Fibroblast of skin of left biceps (primary cell): ENCODE measurements at places on chromosomes 12 and 14.
A peak's percentile ranks its signal among the peaks of the same experiment; 100 is the strongest.

DNA sequence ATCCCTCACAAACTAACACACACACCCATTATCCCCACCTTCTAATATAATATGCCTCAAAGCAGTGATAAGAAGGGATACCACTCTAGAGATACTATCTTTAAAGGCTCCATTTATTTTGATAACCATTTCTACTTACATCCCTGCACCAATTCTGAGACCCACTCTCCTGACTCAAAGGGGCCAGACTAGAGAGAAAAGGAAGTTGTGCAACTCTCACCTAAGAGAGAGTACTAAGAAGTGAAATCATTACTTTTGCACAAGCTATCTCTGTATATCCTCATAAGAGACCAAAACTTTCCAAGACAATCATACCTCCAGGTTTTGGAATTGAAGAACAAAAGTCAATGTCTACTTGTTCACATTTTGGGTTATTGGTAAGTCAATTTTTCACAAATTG is 45.4 kb upstream of the USP15 start:
- DNase-seq = no peak

- no peak for DNase-seq
Measured at GRCh38 chr12:131499160-131499863, 211.6 kb upstream of the SFSWAP start.

- DNase-seq = peak; percentile 96
Measured at GRCh38 chr14:61564618-61565091, 130.7 kb upstream of the HIF1A start.

DNA sequence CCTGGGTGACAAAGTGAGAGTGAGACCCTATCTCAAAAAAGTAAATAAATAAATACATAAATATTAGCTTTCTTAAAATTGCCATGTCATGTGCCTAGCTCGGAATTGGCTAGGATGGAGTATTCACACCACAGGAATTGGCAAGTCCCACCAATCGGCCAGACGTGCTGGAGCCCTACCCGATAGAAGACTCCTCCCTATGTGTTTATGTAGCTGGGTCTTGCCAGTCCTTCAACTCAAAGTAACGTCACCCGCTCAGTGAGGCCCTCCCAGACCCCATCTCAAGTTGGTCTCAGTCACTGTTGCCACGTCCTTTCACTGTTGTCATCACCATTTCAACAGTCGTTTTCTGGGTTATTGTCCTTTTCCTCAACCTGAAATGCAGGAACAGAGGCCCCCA is 20.2 kb downstream of the VRTN start:
- DNase-seq = no peak

GRCh38 chr14:97156705-97157104 is 359.5 kb downstream of the VRK1 start:
- no peak for DNase-seq

DNA sequence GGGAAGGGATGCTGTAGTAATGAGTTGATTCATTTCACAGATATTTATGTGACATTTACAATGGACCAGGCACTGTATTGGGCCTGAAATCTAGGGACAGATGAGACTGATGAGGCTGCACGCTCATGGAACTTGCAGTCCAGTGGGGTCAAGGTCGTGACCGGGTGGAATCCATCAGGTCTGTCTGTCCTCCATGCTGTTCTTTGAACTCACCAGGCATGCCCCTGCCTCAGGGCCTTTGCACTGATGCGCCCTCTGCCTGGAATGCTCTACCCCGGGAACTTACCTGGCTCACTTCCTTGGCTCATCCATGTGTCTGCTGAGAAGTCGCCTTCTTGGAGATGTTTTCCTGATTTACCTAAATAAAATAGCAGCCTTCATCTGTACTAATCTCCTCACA is 200.1 kb downstream of the VRK1 start:
- no peak for DNase-seq

DNA sequence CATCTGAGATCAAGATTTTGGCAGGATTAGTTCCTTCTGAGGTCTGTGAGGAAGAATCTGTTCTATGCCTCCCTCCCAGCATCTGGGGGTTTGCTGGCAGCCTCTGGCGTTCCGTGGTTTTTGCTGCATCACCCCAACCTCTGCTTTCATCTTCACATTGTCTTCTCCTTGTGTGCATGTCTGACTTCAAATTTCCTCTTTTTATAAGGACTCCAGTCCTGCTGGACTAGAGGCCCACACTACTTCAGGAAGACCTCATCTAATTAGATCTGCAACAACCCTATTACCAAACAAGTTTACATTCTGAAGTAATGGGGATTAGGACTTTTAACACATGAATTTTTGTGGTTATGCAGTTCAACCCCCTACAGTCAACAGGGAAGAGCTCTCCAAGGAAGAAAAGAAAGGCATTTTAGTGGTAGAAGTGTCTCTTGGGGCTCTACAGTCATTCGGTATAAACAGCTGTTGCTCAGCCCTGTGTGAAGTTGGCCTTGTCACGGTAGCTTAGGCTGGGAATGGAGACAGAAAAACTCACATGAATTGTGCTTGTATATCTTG is 89.7 kb downstream of the CAND1 start:
- peak; percentile 93 for DNase-seq

GRCh38 chr12:57759360-57759980 is 4.6 kb downstream of the MARCHF9 start:
- no peak for DNase-seq

GRCh38 chr12:114030451-114030850 is 64.3 kb upstream of the RBM19 start:
- no peak for DNase-seq

DNA sequence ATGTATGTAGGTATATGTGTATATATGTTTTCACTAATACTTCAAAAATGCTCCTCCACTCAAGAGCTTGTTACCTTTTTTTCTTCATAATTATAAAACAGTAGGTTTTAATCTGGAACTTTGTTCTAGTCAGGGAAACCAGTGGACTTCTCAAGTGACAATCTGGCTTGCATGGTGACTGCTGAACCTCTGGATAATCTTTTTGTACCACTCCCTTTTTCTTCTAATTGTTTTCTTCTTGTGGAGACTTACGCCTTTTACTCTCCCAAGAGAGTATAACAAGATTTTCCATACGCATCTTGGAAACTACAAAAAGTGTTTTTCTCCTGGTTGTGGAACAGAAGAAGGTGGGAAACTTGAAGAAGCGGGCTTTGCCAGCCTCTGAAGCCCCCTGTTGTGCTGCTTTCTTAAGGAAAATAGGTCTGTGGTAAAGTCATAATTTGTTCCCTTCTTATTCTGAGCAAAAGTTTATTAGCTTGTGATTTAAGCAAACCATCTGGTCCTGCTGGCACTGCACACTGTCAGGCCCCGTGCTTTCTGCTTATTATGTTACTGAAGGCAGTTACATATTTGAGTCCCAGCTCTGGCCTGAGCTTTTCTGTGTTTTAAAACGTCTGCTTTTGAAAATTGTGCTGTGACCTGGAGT is 291.8 kb downstream of the ERC1 start:
- no peak for DNase-seq

- no peak for DNase-seq
Measured at GRCh38 chr14:90426663-90427062, 29.8 kb downstream of the CALM1 start.

- no peak for DNase-seq
Measured at GRCh38 chr12:55670276-55670675, 33.6 kb downstream of the OR10P1 start.

GRCh38 chr12:100646896-100647295 is 73.4 kb downstream of the GAS2L3 start:
- no peak for DNase-seq

GRCh38 chr12:54251667-54252284 is 28.1 kb downstream of the CBX5 start:
- no peak for DNase-seq

- no peak for DNase-seq
Measured at GRCh38 chr14:33297565-33297964, 358.9 kb downstream of the NPAS3 start.

- no peak for DNase-seq
Measured at GRCh38 chr12:5756338-5756842, 188.7 kb downstream of the ANO2 start.

GRCh38 chr12:116924558-116925453 is 14.1 kb downstream of the FBXW8 start:
- DNase-seq = no peak

GRCh38 chr12:122646517-122647217 is 56.5 kb downstream of the HCAR2 start:
- DNase-seq = peak; percentile 40

DNA sequence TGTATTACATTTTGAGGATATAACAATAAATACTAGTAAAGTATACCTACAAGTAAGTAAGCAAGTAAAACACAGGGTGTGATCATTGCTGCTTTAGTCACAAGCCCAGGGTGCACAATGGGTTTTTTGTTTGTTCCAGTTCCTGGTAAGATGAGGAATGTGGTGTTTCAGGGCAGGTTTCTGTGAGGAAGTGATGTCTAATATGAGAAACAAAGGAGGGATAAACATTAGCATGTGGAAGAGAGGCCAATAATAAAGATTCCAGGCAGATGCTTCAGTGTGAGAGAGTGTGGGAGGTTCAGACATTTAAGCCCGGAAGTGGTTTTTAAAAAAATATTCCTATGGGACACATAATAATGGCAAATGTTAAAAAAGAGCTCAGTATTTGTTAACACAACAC is 808.1 kb upstream of the USP15 start:
- no peak for DNase-seq

DNA sequence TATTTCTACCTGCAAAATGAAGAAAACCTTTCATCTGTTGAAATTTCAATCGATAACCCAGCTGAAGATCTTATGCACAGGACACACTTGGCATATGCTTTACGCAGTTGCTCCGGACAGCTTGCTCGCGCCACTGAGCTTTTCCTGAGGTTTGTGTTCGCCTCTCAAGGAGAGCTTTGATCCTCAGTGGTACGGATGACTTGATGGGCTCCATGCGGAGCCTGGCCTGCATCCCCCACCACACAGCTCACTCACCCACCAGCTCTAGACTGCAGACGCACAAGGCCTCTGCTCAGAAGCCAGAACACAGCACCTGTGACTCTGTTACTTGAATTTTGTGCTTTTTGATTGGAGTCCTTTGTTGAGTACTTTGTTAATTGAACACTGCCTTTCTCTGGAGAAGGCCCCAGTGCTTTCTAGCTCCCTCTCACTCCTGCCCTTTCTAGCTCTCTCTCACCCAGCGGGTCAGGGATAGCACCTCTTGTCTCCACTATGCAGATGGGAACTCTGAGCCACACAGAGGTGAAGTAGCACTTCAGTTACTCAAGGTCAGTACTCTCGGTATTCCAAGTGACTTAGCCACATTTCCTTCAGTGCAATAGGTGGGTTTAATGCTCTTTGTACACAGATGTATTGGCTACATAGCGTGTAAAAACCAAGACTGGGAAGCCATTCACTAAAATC is 52.1 kb downstream of the TBC1D30 start:
- no peak for DNase-seq

DNA sequence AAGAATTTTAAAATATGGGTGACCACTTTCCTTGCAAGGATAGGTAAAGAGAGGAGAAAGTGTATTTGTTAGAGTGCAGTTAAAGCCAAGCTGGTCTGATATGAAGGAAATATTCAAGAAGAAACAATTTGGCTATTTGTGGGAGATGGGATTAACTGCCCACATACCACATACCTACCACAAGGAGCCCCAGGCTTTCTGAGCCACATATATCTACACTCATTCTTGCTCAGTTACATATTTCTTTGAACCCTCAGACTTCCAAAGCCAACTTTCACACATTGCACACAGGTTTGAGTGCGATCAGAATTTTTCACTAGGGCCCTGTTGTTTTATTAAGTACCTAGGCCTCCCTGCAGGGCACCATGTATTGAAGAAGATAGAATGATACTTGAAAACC is 330.2 kb downstream of the ZFP36L1 start:
- DNase-seq = no peak

- DNase-seq = no peak
Measured at GRCh38 chr14:100652744-100653143, 65.5 kb upstream of the BEGAIN start.

DNA sequence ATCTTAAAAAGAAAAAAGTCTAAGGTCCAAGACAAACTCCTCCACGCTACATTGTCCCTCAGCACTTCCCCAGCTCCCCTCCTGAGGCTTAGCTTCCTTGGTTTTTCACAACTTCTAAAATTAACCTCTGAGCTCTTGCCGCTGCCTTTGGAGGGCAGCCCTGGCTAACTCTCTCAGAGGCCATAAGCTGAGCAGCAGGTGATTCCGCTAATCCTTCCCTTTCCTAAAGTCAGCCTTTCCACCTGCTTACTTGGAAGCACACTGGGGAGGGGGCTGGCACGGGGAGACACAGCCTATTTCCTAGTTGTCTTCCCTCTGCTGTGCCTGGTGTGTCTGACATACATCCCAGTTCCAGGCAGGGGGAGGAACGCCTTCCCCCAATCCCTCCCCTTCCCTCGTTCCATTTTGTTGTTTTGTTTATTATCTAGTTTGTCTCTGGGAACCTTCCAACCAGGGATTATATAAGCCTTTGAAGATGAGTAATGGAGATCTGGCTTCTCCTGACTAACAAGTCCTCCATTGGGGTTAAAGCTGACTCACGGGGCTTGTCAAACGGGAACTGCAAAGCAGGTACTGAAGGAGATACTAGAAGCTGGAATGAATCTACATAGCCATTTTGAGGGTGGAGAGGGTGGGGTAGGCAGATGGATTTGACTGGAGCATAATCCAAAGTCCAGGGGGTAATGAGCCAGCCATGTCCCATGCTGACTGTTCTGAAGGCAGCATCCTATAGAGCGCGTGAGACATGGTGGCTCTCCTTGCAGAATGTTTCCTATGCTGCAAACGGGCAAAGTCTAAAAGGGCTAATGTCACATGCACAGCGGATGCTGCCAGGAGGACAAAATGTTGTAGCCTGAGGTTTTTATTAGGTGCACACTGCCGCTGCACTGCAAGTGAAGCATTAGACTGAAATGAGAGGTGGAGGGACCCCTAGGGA is 230.8 kb downstream of the FOXN3 start:
- peak; percentile 7 for DNase-seq

DNA sequence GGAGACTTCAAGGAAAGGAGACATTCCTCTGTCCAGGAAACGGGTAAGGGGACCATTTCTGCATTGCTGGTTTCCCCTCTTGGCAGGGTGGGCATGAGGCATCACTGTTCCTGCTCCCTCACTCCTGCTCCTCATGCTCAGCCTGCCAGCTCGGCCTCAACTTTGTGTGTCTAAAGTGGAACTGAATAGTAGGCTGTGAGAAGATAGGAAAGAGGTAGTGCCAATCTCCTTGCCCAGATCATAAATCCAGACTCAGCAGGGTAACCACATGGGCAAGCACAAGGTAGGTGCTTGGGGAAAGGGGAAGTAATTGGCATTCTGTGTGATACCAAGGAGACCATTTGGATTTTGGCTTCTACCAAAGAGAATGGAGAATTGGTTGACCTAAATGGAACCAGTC is 2.6 kb downstream of the LTB4R start:
- DNase-seq = no peak

DNA sequence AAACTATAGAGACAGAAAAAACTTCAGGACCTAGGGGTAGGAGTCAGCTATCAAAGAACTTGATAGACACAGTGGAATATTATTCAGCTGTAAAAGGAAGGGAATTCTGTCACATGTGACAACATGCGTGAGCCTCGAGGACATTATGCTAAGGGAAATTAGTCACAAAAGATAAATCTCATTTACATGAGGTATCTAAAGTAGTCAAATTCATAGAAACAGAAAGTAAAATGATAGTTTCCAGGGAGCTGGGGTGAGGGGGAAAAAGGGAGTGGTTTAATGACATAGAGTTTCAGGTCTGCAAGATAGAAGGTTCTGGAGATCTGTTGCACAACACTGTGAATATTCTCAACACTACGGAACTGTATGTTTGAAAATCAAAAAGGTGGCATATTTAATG is 50.0 kb upstream of the PRIMA1 start:
- DNase-seq = no peak

GRCh38 chr14:101103321-101103901 is 199.9 kb upstream of the RTL1 start:
- no peak for DNase-seq

GRCh38 chr14:81319946-81320345 is 80.2 kb downstream of the STON2 start:
- DNase-seq = no peak

GRCh38 chr12:49348781-49349180 is 2.1 kb downstream of the DNAJC22 start:
- DNase-seq = no peak
